ENCODE measurements at places on chromosomes 7 and 10. TPM values are rescaled to one million over a fixed set of nuclear protein-coding genes. Genes with fewer than 3 reads are reported as not detected.

DNA sequence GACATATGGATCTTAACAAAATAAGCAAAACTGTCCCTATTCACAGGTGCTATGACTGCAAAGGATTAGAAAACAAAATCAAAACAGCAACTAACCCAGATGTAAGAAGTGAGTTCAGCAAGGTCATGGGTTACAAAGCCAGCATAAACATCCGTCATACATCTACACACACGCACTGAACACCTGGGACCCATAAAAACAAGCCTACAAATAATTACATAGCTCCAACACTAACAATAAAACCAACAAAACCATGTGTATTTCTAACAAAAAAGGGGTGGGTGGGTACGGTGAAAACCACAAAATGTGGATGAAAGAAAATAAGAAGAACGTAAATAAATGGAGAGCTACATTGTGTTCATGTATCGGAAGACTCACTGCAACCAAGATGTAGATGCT lies 256.8 kb downstream of the ELFN1 start:
- DNase-seq = no peak

DNA sequence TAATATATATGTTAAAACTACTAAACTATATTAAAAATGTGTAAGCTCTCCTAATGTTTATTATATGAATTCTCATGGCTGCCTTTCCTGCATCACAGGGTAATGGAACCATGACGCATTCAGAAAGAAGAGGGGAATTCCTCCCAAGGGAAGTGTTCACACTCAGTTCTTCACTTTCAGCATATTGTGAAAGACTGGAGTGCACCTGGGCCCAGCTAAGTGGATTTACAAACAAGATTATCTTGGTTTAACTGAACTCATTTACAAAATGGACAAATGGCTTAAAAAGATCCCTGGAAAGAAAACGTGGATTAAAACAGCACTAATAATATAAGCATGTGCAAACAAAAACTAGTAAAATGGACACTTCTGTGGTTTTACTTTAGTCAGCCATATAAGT lies 149.8 kb downstream of the DOCK4 start:
- DNase-seq = no peak

DNA sequence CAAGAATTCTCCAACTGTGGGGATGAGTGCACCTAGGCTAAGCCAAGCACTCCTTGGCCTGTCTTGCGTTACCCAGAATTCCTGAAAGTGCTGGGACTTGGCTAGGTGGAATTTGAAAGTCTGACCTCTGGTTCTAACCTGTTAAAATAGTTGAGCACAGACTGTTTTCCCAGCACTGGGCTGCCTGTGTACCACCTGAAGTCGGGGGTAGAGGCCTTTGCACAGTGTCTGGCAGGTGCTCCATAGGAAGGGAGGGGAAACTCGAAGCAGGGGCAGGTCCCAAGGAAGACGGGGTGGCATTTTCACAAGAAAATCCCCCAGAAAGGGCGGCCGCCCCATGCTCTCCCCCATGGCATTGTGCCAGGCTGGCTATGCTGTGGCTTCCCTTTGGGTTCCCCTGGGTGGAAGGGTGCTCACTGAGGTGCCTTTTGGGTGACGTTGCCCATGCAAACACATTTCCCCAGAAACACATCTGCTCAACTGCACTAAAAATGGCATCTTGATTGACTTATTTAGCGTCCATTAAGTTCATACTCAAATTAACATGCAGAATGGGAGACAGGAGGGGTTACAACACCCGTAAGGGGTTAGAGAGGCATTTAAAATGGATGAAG lies 62.9 kb downstream of the SYPL1 start:
- DNase-seq = no peak

DNA sequence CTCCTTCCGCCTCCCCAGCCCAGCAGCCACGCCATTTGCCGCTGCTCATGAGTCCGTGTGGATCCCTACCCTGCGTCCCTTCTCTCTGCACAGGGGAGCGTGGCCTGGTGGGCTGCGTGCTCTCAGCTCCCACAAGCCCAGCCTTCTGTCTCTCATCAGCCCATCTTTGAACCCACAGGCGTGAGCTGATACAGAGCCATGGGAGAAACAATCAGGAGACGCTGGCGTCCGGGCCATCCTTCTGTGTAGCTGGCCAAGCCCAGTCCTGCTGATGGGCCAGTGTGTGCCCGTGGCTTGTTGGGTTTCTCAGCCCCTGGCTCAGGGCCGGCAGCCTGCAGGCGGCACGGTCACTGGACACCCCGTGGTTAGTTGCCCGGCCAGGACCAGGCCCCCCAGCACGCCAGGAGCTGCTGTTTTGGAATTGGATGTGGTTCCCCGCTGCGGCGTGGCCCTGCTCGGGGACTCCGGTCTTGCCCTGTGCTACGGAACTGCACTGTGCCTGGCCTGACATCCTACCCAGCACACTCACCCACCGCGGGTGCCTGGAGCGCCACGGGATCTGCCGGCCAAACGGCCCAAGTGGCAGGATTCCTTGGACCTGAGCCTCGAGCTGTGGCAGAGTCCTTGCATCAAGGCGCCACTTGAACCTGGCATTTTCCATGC lies 88.9 kb downstream of the ELFN1 start:
- no peak for DNase-seq

GRCh38 chr10:79189181-79189580 lies 120.4 kb downstream of the ZMIZ1 start:
- DNase-seq = no peak

DNA sequence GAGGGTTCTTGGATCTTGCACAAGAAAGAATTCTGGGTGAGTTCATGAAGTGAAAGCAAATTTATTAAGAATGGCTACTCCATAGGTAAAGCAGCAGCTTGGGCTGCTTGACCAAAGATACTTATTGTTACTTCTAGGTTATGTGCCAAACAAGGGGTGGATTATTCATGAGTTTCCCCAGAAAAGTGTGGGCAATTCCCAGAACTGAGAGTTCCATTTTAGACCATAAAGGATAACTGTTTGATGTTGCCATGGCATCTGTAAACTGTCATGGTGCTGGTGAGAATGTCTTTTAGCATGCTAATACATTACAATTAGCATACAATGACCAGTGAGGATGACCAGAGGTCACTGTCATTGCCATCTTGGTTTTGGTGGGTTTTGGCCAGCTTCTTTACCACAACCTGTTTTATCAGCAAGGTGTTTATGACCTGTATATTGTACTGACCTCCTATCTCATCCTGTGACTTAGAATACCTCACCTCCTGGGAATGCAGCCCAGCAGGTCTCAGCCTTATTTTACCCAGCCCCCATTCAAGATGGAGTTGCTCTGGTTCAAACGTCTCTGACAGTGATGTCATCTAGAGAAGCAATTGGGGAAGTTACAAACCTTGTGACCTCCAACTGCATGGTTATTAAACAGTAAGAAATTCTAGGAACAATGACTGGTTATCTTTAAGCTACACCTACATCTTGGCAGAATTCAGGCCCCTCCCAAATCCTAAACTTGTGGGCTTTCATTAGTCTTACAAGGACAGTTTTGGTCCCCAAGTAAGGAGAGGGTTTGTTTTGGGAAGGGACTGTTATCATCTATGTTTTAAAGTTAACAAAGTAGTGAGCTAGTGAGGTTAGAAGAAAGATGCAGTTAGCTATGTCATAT lies 48.0 kb upstream of the INHBA start:
- DNase-seq = no peak

- DNase-seq = no peak
These were observed 30.3 kb downstream of the ADCYAP1R1 start for GRCh38 chr7:31082447-31082846.

GRCh38 chr7:531777-532176 lies 12.1 kb upstream of the PDGFA start:
- no peak for DNase-seq

DNA sequence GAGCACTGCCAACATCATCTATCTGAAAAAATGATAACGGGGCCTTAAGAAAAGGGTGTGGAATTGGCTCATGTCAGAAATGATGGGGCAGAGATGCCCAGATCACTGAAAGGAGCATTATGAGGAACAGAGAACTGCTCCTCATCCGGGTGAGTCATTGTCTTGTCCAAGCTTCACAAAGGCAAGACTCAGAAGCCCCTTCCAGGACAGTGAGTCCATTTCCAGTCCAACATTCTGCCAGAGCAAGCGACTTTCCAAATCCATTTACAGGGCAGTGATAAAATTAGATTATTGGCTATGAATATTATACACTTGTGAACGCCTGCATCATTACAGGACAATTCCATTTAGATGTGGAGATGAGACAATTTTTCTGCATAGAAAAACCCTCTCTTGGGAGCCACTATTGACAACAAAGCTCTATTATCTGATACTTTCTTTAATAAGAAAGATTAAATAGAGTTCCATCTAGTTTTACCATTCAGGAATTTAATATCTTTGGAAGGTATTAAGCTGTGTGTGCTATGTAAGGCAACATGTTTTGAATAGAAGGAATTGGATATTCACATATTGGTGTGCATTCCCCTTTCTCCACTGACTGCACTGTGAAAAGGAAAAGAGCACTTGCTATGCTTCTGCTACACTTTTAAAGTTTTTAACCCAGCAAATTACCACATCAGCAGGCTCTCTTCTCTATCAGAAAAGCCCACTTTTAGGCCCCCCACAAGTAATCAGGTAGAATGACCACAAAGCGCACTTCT lies 159.6 kb downstream of the NRP1 start:
- no peak for DNase-seq

- no peak for DNase-seq
These were observed 2.2 kb upstream of the INPP5F start for GRCh38 chr10:119723624-119724023.

- no peak for DNase-seq
These were observed 679.6 kb downstream of the PARD3 start for GRCh38 chr10:34135515-34135914.

DNA sequence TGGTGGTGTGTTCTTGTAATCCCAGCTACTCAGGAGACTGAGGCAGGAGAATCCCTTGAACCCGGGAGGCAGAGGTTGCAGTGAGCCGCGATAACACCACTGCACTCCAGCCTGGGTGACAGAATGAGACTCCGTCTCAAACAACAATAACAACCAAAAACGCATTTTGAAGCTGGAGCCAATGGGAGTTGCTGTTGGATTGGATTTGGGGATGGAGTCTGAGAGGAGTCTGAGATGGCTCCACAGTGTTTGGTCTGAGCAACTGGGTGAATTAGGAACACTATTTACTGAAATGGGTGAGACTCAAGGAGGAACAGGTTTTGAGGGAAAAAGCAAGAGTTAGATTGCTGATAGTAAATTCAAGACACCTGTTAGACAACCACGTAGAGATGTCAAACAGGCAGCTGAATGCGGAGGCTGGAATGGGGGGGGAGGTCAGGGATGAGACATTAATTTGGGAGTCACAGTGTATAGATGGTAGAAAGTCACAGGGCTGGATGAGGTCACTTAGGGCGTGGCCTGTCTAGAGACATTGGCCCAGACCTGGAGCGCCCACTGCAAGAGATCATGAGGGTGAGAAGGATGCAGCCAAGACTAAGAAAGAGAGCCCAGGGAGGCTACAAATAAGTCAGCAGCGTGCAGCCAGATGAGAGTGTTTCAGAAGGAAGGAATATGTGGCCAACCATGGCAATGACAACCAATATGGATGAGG lies 56.4 kb downstream of the CYCS start:
- DNase-seq = no peak

GRCh38 chr7:145065473-145065872 lies 229.6 kb upstream of the TPK1 start:
- DNase-seq = no peak

DNA sequence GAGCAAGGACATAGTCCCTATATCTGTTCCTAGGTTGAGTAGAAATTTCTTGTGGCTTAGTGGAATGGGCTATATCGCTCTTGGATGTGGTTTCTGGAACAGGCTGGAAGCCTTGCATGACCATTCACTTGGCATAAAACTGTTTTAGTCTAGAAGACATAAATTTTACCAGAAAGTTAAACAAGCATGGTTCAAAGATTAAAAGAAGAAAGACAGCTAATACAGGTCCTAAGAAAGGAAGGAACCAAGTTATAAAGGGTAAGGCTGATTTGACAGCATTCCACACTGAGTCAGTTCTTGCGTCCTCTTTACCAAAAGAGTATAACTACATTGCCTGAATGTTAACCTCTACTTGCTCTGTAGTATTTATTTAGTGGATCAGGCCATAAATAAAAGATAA lies 724.2 kb downstream of the SORCS1 start:
- no peak for DNase-seq

- no peak for DNase-seq
These were observed 147.5 kb downstream of the SRPK2 start for GRCh38 chr7:105241198-105241597.

- DNase-seq = no peak
These were observed 27.0 kb downstream of the AOC1 start for GRCh38 chr7:150879345-150879744.

GRCh38 chr10:99965700-99966099 lies 44.0 kb downstream of the DNMBP start:
- no peak for DNase-seq

DNA sequence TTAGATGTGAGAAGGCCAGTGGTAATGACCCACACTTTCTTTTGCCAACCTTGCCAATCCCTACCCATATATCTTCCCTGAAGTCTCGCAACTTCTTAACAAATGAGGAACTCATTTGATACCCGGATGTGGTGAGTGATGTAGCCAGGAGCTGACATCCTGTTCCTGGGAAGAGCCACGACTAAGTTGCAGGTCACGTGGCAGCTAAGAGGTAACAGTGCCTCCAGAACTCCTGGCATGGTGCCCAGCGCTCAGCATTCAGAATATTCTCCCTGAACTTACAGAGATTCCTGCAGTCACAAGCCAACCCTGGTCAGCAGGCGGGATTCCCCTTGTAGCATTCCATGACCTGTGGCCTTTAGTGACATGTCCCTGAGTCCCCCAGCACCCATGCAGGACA lies 282.5 kb downstream of the GALNT17 start:
- DNase-seq = no peak

- DNase-seq = no peak
These were observed 16.6 kb downstream of the BAG3 start for GRCh38 chr10:119667562-119668328.

EBF3 gene
- total RNA-seq = 0.80 TPM

IL6 gene
- total RNA-seq = not detected

TMEM270 gene
- total RNA-seq = not detected

SFR1 gene
- total RNA-seq = 6.8 TPM

FIGNL1 gene
- 6.1 TPM for total RNA-seq

MYPN gene
- 0.27 TPM for total RNA-seq

SLC29A4 gene
- total RNA-seq = 4.6 TPM

HABP2 gene
- not detected for total RNA-seq

COL13A1 gene
- 1.0 TPM for total RNA-seq

CCZ1 gene
- 87.6 TPM for total RNA-seq

METTL27 gene
- 4.0 TPM for total RNA-seq

SLC18A2 gene
- total RNA-seq = 1.6 TPM

OR2A1 gene
- not detected for total RNA-seq

FAM25G gene
- not detected for total RNA-seq
